ENCODE measurements at places on chromosomes 1 and 21.

GRCh38 chr1:234773936-234774677, 164.1 kb upstream of the IRF2BP2 start:
- no peak for DNase-seq

- DNase-seq = no peak
These were observed 30.0 kb upstream of the MRPS6 start for GRCh38 chr21:34043333-34043732.

DNA sequence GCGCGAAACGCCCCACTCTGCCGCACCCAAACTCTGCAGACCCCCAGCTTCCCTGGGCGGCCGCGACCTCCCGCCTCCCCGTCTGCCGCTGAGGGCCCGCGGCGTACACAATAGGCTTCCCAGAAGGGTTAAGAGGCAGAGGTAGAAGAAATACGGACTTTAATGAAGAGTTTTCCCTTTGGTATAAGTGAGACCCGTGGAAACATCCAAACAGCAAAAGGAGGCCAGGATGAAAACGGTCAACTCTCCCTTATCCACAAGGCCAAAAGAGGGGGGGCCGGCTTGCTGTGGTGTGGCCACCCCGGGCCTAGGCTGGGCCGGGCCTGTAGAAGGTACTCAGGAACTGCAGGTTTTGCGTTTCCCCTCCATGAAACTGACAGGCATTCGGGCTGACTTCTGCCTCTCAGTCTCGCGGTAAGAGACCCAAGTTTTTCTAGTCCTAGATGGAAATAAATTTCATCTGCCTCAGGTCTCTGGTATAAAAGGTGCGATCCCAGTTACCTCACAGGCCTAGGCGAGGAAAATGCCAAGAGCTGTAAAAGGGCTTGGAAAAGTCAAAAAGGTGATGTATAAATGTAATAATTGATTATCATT, 671 bp upstream of the PYGO2 start:
- no peak for DNase-seq

- no peak for DNase-seq
These were observed 2.1 kb downstream of the PCP4L1 start for GRCh38 chr1:161260376-161261260.

- DNase-seq = no peak
These were observed 27.7 kb upstream of the LRRC7 start for GRCh38 chr1:69540052-69540451.

GRCh38 chr1:167457936-167458584, 60.3 kb downstream of the CD247 start:
- DNase-seq = no peak

DNA sequence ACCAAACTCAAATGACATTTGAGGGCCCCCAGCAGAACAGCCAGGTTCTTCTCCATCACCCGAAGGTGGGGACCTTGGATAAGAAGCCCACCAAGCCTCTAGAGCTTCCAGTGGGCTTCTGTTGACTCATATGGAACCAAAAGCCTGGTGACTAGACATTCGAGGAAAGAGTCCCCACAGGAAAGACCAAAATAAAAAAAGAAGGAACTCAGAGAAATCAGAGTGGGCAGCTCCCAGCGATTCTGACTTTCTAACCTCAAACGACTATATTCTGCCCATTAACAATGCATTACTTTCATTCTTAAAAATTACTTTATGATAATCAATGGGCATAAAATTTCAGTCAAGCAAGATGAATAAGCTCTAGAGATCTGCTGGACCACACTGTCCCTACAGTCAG, 9.6 kb upstream of the CHIT1 start:
- no peak for DNase-seq

- no peak for DNase-seq
These were observed 39.3 kb downstream of the PLEKHA6 start for GRCh38 chr1:204320382-204320804.

- DNase-seq = no peak
These were observed 6.1 kb downstream of the STRIP1 start for GRCh38 chr1:110040548-110040947.

DNA sequence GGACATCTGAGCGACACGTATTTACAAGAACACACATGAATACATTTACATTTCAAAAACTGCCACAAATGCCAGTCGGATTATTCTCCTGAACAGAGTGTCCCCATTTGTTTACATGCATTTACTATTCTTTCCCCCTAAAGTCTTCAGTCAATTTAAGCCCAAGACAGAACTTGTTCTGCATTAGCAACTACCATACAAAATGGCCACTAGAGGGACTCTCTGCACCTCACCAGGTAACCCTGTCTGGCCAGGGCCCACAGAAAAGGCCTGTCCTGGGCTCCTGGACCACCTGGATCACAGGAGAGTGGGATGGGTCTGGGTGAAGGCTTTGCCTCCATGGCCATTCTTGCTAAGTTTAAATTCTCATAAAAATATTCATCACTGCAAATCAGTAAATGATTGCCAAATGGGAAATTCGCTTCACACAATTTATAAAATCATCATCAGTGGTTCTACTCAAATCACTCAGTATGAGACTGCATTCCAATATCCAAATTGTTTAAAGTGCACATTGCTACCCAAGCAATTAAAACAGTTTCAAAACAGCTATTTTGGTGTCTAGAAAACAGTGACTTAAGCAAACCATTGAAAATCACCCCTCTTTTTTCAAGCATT, 12.5 kb upstream of the GUCA2A start:
- DNase-seq = no peak

- no peak for DNase-seq
These were observed 999.4 kb downstream of the KCNT2 start for GRCh38 chr1:195608883-195609282.

DNA sequence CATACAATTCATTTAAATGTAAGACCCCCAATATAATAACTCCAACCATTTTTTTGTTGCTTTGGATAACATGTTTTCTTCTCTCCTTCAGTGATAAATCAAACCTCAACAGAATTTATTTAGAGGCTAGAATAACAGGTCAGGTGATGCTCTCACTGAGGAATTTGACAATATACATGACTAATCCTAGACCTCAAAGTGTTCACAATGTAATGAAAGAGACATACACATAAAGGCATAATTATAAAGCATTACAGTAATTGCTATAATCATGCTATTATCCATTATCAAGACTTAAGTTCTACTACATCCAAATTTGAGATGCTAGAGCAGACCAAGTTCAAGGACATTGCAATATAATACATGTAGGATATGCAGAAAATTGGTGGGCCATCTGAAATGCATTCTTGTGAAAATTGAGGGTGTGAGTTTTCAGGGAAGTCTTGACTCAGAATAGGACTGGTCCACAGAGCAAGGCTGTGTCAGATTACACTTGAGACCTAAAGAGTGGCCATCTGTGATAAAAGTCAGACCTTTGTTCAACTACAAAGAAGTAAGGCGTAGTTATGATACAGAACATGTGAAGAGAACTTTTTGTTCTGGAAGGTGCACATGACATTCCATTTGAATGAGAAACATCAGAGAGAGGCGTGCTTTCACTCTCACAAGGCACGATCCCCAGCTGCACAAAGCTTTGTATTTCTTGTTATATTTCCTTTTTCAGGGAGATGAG, 45.5 kb downstream of the UTP25 start:
- DNase-seq = no peak

DNA sequence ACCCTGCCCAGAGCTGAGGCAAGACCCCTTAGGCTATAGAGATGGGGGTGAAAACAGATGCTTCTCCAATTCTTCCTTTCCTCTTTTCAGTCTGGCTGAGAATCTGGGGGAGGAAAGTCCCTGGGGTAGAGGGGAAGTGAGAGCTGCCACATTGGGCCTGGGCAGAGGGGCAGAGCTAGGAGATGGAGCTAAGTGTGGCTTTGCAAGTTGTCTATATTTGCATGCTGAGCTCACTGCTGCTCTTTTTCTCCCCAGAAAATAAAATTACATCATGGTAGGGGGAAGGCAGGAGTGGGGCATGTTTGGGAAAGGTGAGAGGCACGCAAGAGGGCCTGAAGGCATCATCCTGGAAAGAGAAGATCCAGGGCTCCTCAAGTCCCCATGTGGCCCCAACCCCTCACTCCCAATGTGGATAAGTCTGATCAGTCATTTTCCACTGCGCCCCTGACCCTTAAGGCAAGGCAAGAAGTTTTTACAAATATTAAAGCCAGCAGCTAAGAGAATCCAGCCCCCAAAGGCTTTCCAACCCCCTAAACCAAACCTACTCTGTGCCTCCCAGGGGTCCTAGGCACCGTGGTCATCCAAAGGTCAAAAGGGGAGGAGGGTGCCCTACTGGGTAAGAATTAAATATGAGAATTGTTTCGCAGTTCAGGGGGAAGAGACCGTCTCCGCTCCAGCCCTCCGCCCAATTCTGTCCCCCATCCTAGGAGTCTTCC, 500 bp upstream of the PEA15 start:
- DNase-seq = no peak

- DNase-seq = no peak
These were observed 40.4 kb downstream of the KCNJ15 start for GRCh38 chr21:38297194-38297631.

- no peak for DNase-seq
These were observed 349.6 kb downstream of the LMO4 start for GRCh38 chr1:87678266-87678665.

- DNase-seq = no peak
These were observed 15.1 kb upstream of the KLF17 start for GRCh38 chr1:44103270-44104131.

- DNase-seq = no peak
These were observed 91.7 kb downstream of the CDC14A start for GRCh38 chr1:100443811-100444571.

- no peak for DNase-seq
These were observed 144.1 kb downstream of the CDC42BPA start for GRCh38 chr1:227174164-227174563.

DNA sequence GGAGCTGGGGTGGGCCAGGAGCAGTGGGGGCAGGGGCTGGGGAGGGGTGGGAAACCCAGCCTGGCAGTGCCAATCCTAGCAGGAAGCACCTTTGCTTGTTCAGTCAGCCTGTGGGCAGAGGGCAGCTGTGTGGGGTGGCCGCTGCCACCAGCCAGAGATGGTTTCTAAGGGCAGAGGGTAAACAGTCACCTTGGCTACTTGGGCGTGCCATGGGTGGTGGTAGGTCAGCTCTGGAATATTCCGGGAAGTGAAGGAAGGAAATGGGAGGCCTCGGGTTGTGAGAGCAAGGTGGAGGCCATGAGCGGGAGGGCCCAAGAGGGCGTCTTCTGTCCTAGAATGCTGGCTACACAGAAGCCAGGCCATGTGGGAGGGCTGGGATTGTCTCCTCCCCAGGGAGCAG, 20.7 kb upstream of the WNT4 start:
- DNase-seq = no peak

DNA sequence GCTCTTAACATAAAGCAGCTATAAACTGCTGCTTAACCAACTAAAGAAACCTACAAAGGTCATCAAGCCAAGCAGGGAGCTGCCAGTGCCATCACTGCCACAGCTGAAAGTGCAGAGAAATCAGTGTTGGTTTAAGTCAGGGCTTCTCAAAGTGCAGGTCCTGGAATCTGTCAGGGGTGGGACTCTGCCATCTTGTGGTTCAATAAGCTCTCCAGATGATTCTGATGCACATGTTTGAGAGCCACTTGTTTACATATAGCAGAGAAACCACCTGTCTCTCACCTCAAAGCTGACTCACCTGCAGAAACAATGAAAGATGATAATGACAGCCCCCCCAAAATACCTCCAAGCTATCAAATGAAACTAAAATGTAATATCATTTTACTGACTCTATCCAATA, 49.3 kb downstream of the SH3GLB1 start:
- DNase-seq = no peak

GRCh38 chr21:26148840-26149354, 21.7 kb downstream of the APP start:
- DNase-seq = no peak

DNA sequence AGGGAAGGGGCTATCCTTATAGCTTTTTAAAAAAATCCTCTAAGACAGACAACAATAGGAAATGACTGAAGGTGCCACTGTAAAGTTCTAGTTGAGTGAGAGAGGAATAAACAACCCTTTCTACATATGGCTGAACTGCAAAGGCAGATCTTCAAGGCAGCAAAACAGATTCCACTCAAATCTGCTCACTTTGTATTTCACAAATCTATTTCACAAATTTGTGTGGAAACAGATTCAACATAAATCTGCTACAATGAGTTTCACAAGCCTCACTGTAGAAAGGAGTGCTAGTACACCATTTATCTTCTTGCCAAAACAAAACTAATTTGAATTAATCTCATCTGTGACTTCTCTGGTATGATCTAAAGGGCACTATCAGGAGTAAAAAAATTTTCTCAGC, 451.3 kb downstream of the PLA2G4A start:
- DNase-seq = no peak

DNA sequence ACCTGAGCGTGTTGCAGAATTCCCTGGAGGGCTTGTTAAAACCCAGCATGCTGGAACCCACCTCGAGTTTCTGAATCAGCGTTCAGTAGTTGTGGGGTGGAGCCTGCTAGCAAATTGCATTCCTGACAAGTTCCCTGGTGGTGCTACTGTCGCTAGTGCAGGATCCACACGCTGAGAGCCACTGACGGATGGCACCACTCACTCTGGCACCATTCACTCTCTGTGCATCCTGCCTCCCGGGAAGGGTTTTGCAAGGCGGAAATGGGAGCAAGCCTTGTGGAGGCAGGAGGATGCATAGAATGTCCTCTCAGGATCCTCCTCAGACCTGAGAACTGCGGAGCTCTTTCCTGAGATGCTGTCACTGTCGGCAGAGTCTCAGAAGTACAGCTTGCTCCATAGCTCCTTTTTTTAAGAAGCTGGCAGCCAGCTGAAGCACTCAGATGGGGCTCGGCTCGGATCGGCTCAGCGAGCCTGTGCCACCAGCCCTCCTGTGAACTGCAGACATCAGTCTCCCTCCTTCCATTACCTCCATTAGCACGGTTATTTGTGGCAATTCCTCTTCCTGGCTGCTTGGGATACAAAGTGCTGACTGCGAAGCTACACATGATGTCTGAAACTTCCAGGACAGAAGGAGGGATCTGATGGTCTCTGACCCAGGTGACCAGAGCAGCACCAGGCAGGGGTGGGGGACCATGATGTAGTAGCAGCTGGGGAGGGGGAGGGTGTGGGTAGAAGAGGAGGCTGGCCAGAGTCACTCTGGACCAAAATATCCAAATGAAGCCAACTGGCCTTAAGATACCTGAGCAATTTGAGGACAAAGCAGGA, 89.6 kb downstream of the C1orf94 start:
- no peak for DNase-seq

- DNase-seq = no peak
These were observed 87.6 kb downstream of the PTPRC start for GRCh38 chr1:198726455-198726854.

DNA sequence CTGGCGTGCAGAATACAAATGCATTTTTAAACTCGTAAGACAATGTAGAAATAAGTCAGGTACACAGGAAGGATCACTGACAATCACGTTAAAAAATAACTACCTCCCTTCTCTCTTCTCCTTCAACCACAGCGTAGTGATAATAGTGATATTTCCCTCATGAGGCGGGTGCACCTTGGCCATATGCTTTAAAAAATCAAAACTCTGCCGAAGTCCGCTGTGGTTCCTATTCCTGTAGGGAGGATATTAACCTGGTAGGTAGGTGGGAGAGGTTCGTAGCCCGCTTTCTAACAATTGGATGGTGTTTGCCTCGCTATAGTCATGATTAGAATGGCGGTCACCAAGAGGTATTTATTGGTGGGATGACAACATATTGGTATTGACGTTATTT, 732 bp downstream of the GREM2 start:
- no peak for DNase-seq

GRCh38 chr1:230498704-230499103, 72.6 kb upstream of the PGBD5 start:
- no peak for DNase-seq

GRCh38 chr1:164914208-164914607, 355.2 kb downstream of the PBX1 start:
- no peak for DNase-seq

- no peak for DNase-seq
These were observed 494 bp downstream of the NT5C1A start for GRCh38 chr1:39671433-39671792.
